Stimulated activated CD8-positive, alpha-beta memory T cell treated with anti-CD3 and anti-CD28 coated beads, Interleukin-2, amount 100 ng/mL, for 1 hour (primary cell): ENCODE measurements at places on chromosomes 3 and 15.

GRCh38 chr3:38119821-38120692 lies 16.9 kb downstream of the ACAA1 start:
- DNase-seq: no peak

DNA sequence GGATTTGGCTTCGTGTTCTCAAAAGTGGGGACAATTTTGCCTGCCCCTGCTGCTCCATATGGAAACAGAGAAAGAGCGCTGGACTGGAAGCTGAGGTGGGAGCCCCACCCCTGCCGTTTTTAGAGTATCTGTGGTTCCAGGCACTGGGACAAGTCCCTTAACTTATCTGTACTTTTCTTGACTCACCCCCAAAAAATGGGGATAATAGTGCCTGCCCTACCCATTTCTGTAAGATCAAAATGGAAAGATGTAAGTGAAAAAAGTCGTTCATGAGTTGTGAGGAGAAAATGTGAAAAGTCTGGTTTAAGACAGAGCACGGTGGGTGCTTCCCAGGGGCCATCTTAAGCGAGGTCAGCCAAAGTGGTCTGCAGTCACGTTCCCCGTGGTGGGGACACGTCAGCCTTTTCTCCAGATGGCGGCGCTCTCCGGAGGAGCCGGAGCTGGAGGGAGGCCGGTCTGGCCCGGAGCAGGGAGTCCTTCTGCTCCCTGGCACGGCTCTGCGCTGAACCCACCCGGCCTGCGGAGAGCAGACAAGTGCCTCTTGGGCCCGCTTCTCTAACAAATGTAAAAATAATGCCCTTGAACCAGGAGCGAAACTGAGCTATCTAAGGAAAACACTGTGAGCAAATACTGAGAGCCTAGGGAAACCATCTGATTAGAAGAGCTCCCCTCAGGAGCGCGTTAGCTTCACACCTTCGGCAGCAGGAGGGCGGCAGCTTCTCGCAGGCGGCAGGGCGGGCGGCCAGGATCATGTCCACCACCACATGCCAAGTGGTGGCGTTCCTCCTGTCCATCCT lies at the start of gene CLDN18:
Gene CLDN18, plus strand, starts transcription at position 690 of the 797 bp plus-strand sequence. Its CDS starts 61 bp downstream, at position 751.
- DNase-seq: no peak

DNA sequence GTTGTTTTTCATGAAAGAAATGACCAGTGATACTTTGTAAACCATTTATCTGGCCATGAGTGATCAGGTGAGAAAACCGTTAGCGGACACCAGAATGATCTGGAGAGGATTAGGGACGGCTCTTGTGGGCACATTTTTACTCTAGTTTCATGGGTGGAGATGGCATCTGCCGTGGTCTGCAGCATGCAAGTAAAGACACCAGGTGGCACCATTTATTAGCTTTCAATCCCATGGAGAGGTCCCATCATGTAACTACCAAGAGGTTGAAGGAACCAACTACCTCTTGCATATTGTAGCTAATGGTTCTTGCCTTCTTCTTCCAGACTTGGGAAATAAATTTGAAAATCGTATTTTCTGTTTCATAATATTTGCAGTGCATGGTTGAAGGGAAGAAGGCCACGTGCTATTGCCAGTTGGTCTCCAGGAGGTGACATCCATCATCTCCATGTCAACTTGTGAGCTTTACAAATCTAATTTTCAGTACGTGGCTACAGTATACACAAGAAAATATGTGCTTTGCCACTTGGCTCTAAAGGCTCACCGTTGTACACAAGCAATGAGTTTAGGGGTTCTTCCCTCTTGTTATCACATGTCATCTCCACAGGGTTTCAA lies 1.5 kb upstream of the MAPKBP1 start:
- peak; percentile 20 for DNase-seq

DNA sequence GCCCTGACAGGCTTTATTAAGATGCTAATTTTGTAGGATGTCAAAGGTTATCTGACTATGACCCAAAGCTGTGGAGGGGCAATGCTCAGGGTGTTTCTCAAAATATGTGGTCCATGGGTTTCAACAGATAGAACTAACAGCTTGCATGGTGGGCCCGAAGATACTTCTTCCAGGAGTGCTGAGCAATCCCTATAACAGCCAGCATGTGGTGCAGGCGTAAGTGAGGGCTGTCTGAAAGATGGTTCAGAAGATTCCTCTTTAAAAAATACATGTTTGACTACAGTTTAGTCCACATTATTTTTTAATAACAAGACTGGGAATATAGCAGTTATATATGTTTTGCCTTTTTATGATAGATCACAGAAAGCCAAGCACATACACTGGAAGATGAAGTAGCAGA lies 7.6 kb downstream of the SCG3 start:
- DNase-seq: no peak

- DNase-seq: no peak
Measured at GRCh38 chr3:183309276-183309675, 56.2 kb downstream of the B3GNT5 start.

DNA sequence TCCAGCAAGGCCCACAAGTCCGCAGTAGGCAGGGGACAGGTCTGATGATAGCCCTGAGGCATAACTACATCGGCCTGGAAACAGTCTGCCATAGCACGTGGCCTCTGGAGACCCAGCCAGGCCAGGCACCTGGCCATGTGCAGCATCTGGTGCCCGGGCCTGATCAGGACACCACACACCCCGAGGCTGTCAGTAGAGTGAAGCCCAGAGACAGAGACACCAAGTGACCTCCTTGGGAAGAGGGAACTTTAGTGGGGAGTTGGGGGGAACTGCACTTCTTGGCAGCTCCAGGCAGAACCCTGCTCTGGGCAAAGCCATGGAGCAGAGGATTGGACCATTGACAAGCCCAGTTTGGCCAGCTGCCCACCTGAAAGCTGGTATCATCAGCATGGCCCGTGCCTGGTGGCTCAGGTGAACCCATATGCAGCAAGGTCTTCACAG lies 1.2 kb downstream of the SHISA5 start:
- no peak for DNase-seq

- DNase-seq: no peak
Measured at GRCh38 chr15:48721061-48721810, 75.7 kb upstream of the FBN1 start.

DNA sequence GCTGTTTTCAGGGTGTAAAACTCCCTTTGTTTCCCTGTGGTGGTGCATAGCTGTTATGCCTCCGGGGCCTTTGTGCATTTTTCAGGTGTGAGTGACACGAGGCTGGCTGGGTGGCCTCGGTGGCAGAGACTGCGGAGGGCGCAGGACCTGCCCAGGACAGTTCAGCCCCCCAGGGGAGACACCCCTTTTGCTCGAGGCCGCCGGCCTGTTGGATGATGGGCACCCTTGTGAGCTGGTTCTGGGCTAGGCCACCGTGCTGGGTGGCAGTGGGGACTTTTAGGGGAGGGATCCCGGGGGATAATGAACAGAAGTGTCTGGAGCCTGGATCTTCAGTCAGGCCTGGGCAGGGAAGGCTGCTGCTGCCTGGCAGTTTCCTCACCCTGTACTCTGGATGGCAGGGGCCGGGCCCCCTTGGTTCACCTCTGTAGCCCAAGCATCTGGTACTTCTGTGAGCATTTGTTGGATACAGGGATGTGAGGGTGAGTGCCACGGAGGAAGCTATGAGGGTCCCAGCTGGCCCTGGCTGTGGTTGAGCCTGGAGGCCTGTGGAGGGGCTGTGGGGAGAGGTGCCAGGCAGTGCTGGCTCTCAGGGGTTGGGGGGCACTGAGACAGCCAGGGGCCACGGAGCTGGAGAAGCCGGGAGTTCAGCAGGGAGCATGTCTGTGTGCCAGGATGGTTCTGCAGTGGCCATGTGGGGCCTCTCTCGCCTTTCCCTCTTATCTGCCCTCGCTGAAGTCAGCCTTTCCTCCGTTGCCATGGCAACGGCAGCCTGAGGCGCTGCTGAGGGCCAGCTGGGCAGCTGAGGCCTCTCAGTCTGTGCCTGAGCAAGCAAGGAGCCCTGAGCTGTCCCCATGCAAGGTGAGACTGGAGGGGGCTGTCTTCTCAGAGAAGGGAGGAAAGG lies 49.0 kb downstream of the KY start:
- no peak for DNase-seq

DNA sequence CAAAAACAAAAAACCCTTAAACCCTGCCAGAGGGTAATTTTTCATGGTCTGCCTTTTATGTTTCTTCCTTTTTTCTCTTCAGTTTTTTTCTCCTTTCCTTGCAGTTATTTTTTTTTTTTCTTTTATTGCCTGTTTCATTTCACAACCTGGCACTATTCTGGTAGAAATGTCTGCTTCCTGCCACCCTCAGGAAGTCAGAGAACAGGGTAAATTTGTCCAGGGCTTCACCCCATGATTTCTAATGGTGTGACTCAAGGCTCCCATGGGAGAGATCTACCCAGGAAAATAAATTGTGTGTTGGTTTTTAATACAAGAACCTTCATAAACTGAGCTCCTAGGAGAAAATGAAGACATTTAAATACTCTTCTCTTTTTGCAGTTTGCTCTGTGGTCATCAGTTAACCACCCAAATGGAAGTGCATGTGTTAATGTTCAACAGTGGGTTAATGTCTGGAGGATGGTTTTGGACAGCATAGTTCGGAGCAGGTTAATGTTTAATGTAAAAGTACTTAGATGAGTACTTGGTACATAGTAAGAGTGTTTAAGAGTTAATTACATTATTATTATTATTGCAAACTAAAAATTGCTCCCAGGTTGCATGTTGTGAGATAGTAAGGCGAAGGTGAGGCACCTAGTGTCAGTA lies 45.9 kb downstream of the CGNL1 start:
- no peak for DNase-seq

- no peak for DNase-seq
Measured at GRCh38 chr3:16048435-16049318, 125.8 kb upstream of the GALNT15 start.

DNA sequence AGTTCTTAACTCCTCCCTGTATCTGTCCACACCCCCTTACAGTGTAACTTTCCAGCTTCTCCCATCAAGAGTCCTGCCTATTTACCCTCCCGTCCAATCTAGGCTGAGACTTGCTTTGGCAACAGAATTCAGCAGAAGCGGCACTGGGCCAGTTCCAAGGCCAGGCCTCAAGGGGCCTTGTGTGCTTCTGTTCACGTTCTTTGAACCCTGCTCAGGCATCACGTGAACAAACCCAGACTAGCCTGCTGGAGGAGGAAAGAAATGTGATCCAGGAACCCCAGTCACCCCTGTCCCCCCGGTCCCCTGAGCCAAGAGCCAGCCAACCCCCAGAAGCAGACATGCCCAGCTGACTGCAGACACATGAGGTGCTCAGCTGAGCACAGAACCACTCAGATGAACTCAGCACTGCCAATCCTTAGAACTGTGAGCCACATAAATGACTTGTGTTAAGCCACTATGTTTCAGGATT lies 76.1 kb upstream of the DCLK3 start:
- no peak for DNase-seq

DNA sequence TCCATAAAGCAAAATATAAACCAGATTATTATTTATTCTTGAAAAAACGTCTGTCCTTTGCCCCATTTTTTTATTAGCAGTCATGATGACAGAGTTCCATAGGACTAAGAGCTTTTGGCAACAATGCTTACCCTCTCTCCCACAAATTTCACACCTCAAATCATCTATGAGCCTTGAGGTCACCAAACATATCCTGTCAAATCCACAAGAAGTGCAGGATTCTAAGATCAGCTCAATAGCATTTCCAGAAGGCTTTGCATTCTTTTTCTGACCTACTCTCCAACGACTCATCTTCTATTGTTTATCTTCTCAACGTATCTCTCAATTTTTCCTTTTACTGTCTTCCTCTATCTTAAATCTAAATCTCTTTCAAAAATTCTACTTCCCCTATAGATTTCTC lies 619.1 kb upstream of the BCHE start:
- no peak for DNase-seq

DNA sequence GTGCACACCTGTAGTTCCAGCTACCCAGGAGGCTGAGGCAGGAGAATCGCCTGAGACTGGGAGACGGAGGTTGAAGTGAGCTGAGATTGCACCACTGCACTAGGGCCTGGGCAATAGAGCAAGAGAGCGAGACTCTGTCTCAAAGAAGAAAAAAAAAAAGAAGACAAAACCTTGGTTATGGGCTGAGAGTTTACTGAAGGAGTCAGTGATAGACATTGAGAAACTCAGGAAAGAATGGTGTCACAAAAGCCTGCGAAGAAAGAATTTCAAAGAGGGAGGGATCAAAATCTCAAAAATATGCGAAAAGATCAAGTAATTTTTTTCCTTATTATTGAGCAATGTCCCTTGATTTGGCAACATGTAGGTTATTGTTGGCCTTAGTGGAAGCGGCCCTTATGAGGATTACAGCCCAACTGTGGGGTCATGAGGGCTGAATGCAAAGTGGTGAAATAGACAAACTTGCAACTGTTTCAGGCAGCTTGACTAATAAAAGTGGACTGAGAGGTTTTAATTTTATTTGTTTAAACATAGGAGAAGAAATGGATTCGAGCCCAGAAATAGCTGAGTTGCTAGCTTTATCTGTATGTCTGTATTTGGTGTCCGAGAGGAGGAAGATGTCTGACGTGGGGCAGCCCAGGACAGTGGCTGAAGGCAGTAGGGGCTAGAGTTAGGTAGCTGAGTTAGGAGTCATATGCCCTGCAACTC lies 18.8 kb upstream of the CELF6 start:
- DNase-seq: no peak

- no peak for DNase-seq
Measured at GRCh38 chr15:71802770-71803169, 7.6 kb upstream of the NR2E3 start.

DNA sequence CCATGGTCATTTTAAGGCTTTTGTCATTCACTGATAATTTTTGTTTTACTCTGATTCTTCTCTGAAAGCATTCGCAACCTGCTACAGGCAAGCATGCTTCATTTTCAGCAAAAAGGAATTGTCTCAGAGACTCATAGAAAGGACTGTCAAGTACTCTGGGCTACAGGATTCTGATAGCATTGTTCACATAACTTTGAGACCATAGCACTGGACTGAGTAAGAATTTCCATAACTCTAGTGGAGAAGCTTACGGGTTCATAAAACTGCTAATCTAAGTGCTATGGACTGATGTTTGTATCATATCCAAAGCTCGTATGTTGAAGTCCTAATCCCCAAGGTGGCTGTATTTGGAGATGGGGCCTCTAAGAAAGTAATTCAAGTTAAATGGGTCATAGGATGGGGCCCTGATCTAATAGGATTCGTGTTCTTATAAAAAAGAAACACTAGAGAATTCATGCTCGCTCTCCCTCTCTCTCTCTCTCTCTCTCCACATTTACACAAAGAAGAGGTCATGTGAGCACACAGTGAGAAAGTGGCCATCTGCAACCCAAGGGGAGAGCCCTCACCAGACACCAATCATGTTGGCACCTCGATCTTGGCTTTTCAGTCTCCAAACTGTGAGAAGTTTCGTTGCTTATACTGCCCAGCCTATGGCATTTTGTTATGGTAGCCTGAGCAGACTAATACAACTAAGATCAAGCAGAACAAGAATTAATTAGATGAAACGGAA lies 60.4 kb downstream of the CRYGS start:
- no peak for DNase-seq

- DNase-seq: no peak
Measured at GRCh38 chr3:170697131-170697530, 111.3 kb upstream of the SLC7A14 start.
